ENCODE measurements at places on chromosomes 4 and X.

DNA sequence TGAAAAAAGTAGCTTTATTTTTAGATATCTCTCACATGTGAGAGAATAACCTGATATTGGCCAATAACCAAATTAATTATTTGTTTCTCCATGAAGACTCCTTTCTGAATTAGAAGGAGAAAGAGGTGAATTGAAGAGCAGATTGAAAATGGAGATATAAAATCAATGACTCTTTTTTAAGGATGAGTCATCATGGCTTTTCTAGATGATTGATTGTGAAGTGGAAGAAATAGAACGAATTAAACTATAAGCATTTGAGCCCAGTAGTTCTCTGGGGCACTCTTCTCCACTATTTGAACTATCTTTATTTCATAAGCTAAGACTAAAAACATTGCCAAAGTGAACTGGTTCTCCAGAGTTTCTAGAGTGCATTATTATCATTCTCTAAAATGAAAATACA lies 137.2 kb upstream of the EDNRA start:
- no peak for DNase-seq

GRCh38 chrX:108415146-108415545 lies 23.1 kb downstream of the COL4A6 start:
- DNase-seq = no peak

DNA sequence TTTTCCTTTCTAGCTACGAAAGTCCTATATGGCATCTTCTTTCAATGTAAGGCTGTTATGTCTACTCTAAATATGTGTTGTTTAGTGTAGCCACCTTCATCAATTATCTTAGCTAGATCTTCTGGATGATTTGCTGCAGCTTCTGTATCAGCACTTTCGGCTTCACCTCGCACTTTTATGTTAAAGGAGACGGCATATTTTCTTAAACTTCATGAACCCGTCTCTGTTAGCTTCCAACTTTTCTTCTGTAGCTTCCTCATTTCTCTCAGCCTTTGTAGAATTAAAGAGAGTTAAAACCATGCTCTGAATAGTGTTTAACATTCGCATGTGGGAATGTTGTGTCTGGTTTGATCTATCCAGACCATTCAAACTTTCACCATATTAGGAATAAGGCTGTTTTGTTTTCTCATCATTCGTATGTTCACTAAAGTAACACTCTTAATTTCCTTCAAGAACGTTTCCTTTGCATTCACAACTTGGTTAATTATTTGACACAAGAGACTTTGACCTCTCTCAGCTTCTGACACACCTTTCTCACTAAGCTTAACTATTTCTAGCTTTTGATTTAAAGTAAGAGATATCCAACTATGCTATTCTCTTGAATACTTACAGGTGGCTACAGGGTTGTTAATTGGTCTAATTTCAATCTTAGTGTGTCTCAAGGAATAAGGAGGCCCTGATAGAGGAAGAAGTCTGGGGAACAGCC lies 476.8 kb downstream of the GABRG1 start:
- no peak for DNase-seq

- no peak for DNase-seq
These were observed 4.7 kb upstream of the MSX1 start for GRCh38 chr4:4854649-4855295.

GRCh38 chr4:112865443-112865842 lies 184.0 kb upstream of the ANK2 start:
- DNase-seq = no peak

DNA sequence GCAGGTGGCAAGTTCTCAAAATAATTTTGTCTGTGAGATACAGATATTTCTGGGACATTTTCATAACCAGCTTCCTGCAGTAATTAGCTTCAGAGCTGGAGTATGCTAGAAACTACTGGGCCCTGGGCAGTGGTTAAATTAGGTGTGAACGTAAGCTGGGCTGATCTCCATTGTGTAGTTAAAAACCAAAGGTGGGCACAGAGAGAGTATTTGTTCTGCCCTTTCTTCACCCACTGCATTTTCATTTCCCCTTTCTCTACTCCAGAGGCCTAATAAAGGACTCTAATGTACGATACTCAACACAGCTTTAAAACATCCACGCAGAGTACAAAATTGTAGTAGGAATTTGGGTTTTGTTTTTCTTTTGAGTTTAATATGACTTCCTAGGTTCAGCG lies 252.7 kb downstream of the SPRY1 start:
- no peak for DNase-seq
